Urinary bladder (tissue), 4 donors: ENCODE measurements at places on chromosomes 16 and 17.

DNA sequence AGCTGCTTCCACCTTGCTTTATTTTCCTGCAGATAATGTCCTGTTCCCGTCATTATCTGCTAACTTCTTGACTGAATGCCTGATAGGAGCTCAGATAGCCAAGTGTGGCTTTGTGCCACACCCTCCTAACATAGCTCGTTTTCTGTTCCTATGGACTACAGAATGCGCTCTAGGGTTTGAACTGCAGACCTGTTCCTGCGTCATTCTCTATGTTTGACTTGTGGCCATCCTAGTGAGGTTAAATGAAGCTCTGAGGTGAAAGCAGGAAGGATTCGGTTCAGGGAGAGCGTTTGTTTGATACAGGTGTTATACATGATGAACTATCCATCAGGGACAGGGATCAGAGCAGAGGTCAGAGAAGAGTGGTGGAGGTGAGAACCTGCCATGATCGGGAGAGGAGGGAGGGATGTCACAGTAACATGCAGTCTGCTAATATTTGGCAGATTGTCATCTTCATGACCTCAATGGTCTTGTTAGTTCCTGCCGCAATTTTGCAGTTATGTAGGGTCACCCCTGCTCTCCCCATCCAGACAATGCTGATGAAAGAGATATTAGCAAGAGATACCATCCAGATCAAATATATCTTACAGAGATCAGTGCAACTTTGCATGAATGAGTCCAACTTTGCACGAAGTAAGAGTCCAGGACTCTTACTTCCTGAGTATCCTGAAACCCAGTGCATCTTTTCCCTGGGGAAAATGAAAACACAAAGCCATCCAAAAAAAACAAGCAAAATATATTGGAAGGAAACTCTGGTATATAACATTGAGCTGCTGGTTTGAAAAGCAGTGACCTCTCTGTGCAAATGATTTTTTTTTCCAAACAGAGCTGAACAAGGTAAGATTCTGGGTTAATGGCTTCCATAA lies 32.8 kb downstream of the MPHOSPH6 start:
- no peak for DNase-seq

GRCh38 chr16:68951991-68952877 lies 108.9 kb downstream of the TANGO6 start:
- DNase-seq, result no peak

- no peak for DNase-seq
Observed at GRCh38 chr17:58595194-58595792, 80.9 kb upstream of the MTMR4 start.

DNA sequence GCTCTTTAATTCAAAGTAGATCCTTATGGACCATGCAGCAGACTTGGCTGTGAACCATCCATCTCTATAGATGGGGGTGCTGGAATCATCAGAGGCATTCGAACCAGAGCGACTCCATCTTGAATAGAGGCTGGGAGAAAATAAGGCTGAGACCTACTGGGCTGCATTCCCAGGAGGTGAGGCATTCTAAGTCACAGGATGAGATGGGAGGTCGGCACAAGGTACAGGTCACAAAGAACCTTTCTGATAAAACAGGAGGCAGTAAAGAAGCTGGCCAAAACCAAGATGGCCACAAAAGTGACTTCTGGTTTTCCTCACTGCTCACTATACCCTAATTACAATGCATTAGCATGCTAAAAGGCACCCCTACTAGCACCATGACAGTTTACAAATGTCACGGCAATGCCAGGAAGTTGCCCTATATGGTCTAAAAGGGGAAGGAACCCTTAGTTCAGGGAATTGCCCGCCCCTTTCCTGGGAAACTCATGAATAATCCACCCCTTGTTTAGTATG lies 89.2 kb upstream of the BRD7 start:
- no peak for DNase-seq

GRCh38 chr17:82767041-82767754 lies 15.3 kb downstream of the TBCD start:
- DNase-seq, result no peak

- DNase-seq, result no peak
Observed at GRCh38 chr17:76382351-76382802, 2.0 kb upstream of the SPHK1 start.

GRCh38 chr17:44217738-44218343 lies 1.6 kb downstream of the UBTF start:
- DNase-seq, result no peak

- DNase-seq, result no peak
Observed at GRCh38 chr17:31321481-31321880, at the start of gene EVI2A. Gene EVI2A (minus strand): TSS chr17:31321622. CDS start chr17:31319013, 2,609 bp downstream.

DNA sequence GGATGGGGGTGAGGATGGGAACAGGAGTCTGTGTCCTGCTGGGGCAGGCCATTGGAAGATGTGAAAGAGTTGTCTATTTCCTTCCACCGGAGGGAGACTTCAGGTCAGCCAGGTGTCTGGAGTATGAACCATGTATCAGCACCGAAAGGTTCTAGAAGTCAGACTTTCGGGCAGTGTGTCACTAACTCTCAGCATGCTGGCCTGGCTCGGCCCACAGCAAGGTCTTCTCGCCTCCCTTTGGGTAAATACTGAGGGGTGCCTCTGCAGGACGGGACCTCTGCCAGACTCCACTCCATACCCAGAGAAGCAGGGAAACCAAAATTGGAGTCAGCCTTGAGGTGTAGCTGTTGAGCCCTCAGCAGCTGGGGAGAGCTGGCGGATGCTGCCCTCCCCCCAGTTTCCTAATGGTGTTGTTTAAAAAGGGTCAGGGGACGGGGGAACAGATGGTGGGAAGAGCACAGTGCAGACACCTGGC lies 507 bp downstream of the CIITA start:
- DNase-seq, result no peak

DNA sequence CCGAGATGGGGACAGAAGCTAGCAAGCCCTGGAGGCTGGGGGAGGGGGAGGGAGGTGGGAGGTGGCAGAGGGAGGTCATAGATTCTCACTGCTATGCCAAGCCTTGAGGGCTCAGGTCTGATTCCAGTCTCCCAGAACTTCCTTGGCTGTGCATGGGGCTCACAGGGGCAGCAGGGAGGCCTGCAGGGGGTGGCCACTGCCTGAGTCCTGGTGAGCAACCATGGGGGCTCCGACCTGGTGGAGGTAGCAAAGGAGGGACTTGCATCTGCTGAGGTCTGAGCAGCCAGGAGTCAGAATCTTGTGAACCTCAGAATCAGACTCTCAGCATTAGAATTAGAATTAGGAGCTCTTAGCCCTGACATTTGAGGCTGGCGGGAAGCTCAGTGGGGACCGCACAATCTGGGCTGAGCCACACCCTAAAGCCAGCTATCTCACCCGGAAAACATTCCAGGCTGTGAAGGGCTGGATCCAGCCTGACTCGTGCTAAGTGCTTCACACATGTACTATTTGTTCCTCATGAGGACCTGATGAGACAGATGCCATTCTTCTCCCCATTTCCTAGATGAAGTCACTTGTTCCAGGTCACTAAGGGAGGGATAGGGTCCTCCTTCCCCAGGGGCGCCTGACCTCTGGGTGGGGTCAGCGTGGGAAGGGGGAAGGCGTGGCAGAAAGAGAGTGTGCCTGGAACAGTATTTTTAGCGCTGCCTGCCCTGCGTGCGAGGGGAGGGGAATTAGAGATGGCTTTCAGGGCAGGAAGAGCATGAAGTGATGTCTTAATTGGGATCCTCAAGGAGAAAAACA lies 17.3 kb upstream of the KCNJ12 start:
- no peak for DNase-seq

GRCh38 chr16:140175-140857 lies 1.8 kb upstream of the NPRL3 start:
- no peak for DNase-seq

GRCh38 chr16:67013823-67014633 lies 14.9 kb upstream of the CBFB start:
- DNase-seq, result no peak

DNA sequence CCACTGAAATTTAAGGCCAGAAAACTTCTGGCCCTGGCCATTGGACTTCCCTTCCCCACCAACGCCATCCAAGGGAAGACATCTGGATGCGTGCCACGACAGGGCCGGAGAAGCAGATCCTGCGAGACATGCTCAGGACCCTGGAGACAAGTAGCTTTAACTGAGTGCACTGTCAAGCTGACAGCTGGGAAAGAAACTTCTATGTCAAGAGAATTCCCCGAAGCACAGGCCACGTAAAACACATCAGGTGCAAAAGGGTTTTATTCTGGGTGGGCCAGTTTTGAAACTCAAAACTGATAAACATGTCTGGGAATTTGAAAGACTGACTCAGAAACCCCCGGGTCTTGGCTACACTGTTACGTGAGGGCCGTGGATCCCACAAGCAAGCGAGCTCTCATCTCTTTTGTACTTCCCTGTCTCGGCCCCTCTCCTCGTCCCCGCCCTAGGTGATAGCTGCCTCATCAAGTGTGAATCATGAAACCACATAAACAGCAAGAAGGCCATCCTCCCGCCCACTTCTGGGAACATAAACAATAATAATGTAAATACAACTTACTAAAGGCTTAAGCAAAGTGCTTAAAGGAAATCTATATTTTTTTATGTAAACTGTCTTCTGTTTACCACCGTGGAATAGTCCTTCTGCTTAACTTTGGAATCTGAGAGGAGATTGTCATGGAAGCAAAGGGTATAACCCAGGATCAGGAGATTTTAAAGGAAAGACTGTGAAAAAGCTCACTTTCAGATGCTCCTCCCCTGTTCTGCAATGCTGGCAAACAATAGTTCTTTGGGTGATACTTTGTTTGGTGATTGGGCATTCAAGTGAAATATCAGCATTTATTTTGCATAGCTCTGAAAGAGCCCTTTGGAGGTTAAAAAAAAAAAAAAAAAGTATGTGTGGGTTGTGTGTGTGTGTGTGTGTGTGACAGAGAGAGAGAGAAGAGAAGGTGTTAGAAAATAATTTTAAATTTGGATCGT lies 406.0 kb upstream of the MAF start:
- no peak for DNase-seq

- no peak for DNase-seq
Observed at GRCh38 chr17:72631568-72631948, 460.9 kb downstream of the SLC39A11 start.

- no peak for DNase-seq
Observed at GRCh38 chr17:49370971-49371834, 9.2 kb upstream of the ZNF652 start.
